A549 treated with Hydrocortisone at 1 μM for 4 hours (cell line): ENCODE measurements at places on chromosomes 6 and 20. TPM values are rescaled to one million over a fixed set of nuclear protein-coding genes. Genes with fewer than 3 reads are reported as not detected.

The HUS1B gene
- total RNA-seq = 0.14 to 0.49 TPM (median 0.27 TPM) in 4 of 5 replicates, not detected in the other

The GSTA2 gene
- 0.10 TPM in 1 of 5 replicates, not detected in the others for total RNA-seq

The ZNF311 gene
- total RNA-seq = 0.11 to 0.22 TPM (median 0.15 TPM) in 5 replicates

The GNAS-AS1 gene
- total RNA-seq = not detected in 5 replicates

The GINS1 gene
- 29.1 to 38.4 TPM (median 36.5 TPM) in 5 replicates for total RNA-seq

The BPI gene
- total RNA-seq = not detected in 5 replicates

The MYCT1 gene
- 0.02 to 0.07 TPM in 2 of 5 replicates, not detected in the others for total RNA-seq

The MYLIP gene
- 2.4 to 2.8 TPM (median 2.5 TPM) in 5 replicates for total RNA-seq

The ANKRD60 gene
- not detected in 5 replicates for total RNA-seq

The PPP1R3G gene
- total RNA-seq = 1.9 to 2.2 TPM (median 2.1 TPM) in 5 replicates

The STMND1 gene
- not detected in 5 replicates for total RNA-seq

The HLA-DOA gene
- 0.06 TPM in 1 of 5 replicates, not detected in the others for total RNA-seq

The CST7 gene
- total RNA-seq = 0.13 TPM in 1 of 5 replicates, not detected in the others

The MAS1 gene
- not detected in 5 replicates for total RNA-seq

The UNC93A gene
- total RNA-seq = not detected in 5 replicates

The MYBL2 gene
- 76.0 to 80.6 TPM (median 80.0 TPM) in 5 replicates for total RNA-seq

The ABHD16B gene
- total RNA-seq = 0.08 to 0.13 TPM in 2 of 5 replicates, not detected in the others

The GLP1R gene
- total RNA-seq = not detected in 5 replicates

The GGTLC1 gene
- not detected in 5 replicates for total RNA-seq

The LHFPL5 gene
- 0.09 to 0.15 TPM (median 0.12 TPM) in 3 of 5 replicates, not detected in the others for total RNA-seq

The C6orf163 gene
- 0.07 to 0.28 TPM (median 0.14 TPM) in 5 replicates for total RNA-seq

The ID4 gene
- 0.63 to 1.3 TPM (median 0.86 TPM) in 5 replicates for total RNA-seq

The NKAIN2 gene
- total RNA-seq = not detected in 5 replicates

The CALHM6 gene
- not detected in 5 replicates for total RNA-seq

The TUBB2B gene
- total RNA-seq = 12.7 to 15.3 TPM (median 14.7 TPM) in 5 replicates

The CNR1 gene
- 1.3 to 1.9 TPM (median 1.7 TPM) in 5 replicates for total RNA-seq

The LRRC73 gene
- total RNA-seq = 0.71 to 1.4 TPM (median 1.1 TPM) in 5 replicates

The DOK5 gene
- 0.06 TPM in 1 of 5 replicates, not detected in the others for total RNA-seq

The IGF2R gene
- 27.4 to 41.2 TPM (median 29.0 TPM) in 5 replicates for total RNA-seq

The MICB gene
- 6.1 to 7.7 TPM (median 7.3 TPM) in 5 replicates for total RNA-seq

The SYNDIG1 gene
- total RNA-seq = 1.2 to 2.0 TPM (median 1.8 TPM) in 5 replicates

The GSTA1 gene
- total RNA-seq = not detected in 5 replicates

The NXT1 gene
- total RNA-seq = 49.8 to 72.4 TPM (median 68.0 TPM) in 5 replicates

The PACSIN1 gene
- total RNA-seq = 0.05 to 0.14 TPM (median 0.07 TPM) in 5 replicates

The IL20RA gene
- 0.02 to 0.15 TPM (median 0.05 TPM) in 3 of 5 replicates, not detected in the others for total RNA-seq

The CDSN gene
- total RNA-seq = 0.05 to 0.07 TPM in 2 of 5 replicates, not detected in the others

The NFYA gene
- 10.7 to 16.5 TPM (median 13.1 TPM) in 5 replicates for total RNA-seq

The SCP2D1 gene
- total RNA-seq = not detected in 5 replicates

The SIRPD gene
- not detected in 5 replicates for total RNA-seq

The TXLNB gene
- not detected in 5 replicates for total RNA-seq

The ENPP5 gene
- total RNA-seq = not detected in 5 replicates

The RAB44 gene
- total RNA-seq = 0.02 to 0.07 TPM (median 0.05 TPM) in 3 of 5 replicates, not detected in the others

The TTK gene
- 15.9 to 23.6 TPM (median 18.1 TPM) in 5 replicates for total RNA-seq

The FAM110A gene
- 7.1 to 11.6 TPM (median 9.8 TPM) in 5 replicates for total RNA-seq

The TMC2 gene
- not detected in 5 replicates for total RNA-seq

The TCP11 gene
- total RNA-seq = not detected in 5 replicates

The SLC26A8 gene
- 0.10 TPM in 1 of 5 replicates, not detected in the others for total RNA-seq

The ULBP3 gene
- 2.5 to 4.9 TPM (median 3.4 TPM) in 5 replicates for total RNA-seq
